ENCODE measurements at places on chromosomes 3 and 15.
A peak's percentile ranks its signal among the peaks of the same experiment; 100 is the strongest.

DNA sequence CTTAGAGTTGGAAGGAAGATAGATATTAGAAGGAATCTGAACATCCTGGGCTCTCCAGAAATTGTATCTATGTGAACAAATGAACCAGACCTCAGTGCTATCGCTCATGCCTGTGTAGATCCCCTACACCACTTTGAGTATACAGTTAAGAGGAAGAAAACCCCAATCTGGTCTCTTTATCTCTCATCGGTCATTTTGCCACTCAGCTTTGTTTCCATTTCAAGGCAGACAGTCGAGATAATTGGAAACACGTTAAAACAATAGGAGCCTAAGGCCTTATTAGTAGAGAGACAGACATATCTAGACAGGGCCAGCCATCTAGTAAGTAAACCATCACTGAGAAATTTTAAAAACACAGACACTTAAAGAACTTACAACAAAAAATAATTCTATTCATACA is 101.6 kb downstream of the MYLK start:
- DNase-seq: no peak

- no peak for DNase-seq
These were observed 66.5 kb upstream of the RNU6-1 start for GRCh38 chr15:67906382-67906781.

GRCh38 chr15:41971895-41972252 is 483 bp downstream of the EHD4 start:
- DNase-seq: no peak

DNA sequence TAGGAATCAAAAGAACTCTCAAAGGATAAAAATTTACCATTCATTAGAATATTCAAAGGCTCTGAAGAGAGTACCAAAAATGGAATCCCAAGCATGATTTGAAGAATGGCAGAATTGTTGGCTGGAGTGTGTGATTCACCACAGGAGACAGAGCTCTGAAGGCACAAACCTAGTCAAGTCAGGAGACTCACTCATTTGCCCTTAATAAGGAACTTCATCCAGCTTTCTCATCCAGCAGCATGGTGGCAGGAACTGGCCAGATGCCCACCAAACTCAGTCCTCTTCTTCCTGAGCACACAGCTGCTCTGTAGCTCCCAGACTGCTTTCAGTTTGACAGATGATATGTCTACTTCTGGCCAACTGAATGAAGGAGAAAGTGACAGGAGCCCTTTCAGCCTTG is 16.5 kb upstream of the HEG1 start:
- DNase-seq: peak; percentile 55

DNA sequence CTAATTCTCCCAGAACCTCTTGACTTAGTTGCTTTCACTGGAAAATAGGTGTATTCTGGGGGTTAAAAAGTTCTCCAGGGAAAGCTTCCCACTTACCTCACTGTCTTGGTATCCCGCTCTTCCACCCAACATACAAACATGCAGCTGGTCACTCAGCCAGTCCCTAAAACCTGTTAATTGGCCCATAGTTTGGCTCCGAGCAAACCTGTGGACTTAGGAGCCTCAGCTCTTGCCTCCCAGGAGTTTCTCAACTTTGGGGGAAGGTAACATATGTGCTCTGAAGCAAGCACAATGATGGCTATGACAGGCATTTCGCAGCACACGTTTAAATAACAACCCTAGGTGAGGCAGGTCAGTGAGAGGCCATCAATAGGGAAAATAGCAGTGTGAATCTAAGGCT is 25.8 kb upstream of the LRRFIP2 start:
- DNase-seq: no peak

DNA sequence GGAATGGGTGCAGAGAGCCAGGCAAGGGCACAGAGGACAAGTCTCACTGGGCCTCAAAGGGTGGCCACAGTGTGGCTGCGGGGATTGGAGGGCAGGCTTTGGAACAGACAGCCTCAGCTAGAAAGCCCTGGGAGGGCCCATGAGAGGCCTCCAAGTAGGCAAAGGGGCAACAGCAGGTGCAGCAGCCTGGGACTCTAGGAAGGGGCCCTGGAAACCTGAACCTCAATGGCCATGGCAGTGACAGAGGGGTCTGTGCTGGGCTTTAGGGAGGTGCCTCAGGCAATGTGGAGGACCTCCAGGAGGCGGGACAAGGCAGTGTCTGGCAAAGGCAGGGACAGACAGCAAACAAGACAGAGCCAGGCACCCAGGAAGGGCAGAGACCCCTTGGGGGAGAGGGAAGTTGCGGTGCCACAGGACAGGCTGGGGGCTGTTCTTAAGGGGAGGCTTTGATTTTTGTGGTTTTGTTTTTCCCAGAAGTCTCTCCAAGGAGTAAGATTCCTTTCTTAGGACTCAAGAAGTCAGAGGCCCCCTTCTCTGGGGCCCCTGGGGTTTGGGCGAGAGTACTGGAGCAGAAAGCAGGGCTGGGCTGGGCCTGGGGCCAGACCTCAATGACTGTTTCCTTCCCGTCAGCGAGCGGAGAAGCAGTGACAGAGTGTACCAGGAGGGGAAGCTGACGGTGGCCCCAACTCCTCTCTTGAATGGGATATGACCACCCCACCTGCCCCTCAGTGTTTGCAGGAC is 9.7 kb downstream of the STOML1 start:
- peak; percentile 98 for DNase-seq

DNA sequence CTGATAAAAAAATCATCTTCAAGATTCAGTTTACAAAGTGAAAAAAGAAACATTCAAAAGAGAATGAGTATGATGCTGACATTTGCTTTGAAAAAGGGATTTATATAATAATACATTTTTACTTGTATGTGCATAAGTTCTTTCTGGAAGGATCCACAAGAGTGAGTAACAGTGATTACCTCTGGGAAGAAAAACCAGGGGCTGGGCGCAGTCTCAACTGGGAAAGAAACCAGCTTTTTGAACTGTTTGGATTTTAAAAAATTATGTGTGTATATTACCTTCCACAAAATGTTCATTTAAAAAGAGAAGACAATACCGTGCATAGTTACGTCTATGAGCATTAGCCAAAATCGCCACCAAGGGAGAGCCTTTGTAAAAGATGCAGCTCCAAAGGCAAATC is 1.3 kb downstream of the CLEC3B start:
- DNase-seq: no peak

- peak; percentile 77 for DNase-seq
These were observed 125.6 kb downstream of the ETFA start for GRCh38 chr15:76185716-76186115.

- DNase-seq: peak; percentile 83
These were observed 1.0 kb upstream of the IGF2BP2 start for GRCh38 chr3:185825639-185826481.

DNA sequence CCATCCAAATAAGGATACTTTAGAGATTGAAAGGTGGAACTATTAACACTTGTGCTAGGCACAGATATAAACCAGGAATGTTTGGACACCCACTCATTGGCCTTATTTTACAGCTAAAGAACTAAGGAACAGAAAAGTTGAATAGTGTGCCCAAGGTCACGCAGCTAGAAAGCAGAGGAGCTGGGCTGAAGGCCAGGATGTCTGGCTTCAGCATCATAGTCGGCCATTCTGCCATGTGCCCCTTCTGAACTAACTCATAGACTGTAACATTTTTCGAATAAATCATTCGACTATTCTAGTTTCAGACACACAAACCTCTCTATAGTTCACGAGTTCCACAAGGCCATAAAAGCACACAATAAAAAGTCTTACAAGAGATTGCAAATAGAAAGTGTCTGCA is 71.1 kb downstream of the SUMF1 start:
- DNase-seq: no peak

- no peak for DNase-seq
These were observed 31.2 kb downstream of the WNT5A start for GRCh38 chr3:55455915-55456314.

DNA sequence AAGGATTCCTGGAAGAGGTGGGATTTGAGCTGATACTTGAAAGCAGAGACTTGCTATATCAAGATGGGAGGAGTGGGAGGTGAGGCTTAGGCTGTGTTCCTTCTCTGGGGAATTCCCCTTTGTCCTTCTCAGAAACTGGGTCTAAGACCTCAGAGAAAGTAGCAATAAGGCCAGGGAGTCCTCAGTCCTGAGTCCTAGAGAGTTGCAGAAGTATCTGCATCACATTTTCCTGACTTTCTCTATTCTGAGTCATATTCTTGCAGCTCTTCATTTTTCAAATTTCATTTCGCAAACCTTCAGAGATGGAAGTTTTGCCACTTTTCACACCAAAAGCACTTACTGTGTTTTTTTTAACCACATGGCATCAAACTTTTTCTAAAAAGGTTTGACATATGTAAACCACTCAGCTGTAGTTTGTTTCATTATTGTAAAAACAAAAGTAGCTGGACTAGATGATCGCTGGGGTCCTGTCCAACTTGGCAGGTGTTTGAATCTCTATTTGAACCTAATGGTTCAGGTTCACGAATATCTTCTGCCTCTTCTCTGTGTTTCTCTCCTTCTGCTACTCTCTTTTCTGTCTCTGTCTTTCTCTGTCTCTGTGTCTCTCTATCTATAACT is 21.3 kb downstream of the COLQ start:
- no peak for DNase-seq

DNA sequence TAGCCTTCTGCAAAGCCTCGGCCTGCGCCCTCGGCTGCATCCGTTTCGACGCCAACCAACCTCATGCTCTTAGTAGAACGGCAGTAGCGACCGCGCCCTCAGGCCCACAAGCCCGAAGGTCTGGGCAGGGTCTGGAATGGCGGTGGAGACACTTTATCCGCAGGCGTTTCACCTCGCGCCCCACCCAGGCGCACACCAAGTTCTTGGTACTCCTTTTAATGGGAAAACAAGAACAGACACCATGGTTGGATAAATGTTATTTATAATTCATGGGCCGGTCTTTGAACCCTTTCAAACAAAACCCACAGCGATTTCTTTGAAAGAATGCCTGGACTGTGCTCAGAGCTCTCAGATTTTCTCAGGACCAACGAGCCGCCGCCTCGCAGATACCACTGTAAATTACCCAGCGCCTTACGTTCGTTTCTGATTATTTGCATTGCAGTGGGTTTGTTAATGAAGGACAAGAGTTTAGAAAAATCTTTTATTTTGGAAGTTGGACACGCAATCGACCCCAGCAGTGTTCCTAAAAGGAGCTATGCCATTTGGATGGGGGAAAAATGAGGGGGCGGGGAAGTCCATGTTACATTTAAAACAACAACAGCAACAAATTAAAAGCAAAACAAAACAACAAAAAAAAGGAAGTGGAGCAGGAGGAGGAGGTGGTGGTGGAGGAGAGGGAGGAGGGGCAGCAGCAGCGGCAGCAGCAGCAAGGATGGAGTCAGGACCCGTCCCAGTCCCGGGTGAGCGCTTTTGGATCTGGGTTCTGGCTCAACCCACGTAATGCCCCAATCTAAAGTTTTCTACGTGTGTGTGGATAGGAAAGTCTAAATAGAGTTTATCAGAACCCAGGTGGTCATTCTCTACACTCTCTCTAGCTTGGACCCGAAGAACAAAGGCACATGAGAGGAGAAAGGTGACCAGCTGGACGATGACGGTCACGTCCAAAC is 993 bp upstream of the ISL2 start:
- no peak for DNase-seq

DNA sequence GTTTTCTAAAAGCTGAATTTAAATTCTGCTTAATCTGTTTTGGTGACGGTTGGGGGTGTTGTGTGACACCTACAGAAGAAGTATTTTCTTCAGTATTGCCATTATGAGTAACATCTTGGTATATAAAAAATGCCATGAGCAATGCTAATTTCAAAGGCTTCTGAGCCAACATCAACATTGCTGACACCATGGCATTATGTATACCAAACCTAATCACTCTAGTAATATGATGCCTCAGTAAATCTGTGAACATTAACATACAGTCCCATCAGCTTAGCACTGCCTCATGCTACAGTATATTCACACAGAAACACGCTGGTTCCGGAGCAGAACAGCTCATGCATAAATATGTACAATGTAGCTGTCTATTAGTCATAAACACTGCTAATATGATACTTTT is 75.8 kb downstream of the ZPLD1 start:
- peak; percentile 42 for DNase-seq

DNA sequence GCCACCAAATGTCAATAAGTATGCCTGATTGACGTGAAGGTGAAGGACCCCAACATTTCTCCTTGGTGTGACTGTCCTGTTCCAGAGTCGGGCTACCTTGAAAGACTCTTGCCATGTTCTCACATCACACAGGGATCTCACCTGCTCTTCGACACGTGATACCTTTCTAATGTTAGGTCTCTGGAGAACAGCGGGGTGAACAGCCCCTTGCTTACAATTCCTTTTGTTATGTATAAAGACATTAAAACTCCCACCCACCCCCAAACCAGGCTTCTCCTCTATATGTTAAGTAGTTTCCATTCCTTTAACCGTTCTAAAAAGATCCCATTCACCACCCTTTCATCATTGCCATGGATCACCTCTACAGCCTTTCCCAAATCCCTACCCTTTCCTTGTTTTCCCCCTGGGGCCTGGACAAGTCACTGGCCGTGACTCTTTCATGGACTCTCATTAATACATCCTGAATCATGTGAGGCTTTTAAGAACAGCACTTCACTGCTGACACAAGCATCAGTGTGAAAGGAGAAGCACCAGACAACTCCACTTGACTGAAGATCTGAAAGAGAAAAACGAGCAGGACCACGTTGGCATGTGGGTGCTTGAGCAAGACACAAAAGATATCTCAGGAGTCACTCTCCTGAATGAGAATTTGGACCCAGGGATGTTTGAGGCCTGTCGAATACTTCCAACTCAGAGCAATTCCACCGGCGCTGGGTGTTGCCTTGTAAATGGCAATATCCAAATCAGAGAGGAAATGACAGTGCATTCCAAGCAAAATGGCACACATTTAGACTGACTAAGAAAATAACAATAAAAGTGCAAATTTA is 115.0 kb downstream of the FOXP1 start:
- no peak for DNase-seq

GRCh38 chr15:99702895-99703602 is 30.2 kb downstream of the LYSMD4 start:
- peak; percentile 36 for DNase-seq

- peak; percentile 12 for DNase-seq
These were observed 28.0 kb upstream of the SUCNR1 start for GRCh38 chr3:151845306-151845905.

DNA sequence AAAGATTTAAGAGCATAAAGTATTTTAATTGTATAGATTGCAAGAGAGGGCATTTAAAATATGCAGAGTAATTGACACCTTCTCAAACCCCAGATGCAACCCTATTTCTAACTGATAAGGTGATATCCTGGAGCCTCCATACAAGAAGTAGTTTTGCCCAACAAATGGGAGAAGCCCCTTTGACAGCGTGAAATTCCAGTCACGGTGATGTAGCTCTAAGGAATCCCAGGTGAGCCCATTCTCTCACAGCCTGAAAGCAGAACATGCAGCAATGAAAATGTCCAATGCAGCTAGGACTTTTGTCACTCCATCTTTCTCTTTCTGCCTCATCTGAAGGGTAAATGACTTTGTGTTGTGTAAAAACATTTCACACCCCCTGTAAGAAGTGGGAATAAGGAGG is 96.4 kb downstream of the TMEM212 start:
- peak; percentile 41 for DNase-seq

DNA sequence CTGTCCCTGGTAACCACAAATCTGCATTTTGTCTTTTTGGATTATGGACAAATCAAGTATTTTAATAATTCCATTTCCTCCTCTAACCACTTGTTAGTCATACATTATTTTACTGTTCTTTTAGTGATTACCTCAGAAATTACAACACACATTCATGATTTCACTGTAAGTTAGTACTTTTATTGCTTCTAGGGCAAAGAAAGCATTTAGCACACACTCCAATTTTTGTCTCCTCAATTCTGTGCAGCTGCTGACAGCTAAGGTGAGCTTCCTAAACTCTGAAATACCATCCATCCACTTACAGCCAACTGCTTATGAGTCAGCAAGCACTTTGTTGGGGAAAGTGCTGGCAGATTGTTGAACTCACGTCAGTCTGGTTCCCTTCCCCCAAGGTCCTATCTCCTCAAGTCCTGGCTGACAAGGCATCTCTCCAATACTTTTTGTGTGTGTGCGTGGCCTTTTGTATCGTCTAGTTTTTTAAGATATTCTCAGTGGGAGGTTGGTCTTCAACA is 49.4 kb upstream of the TNFAIP8L3 start:
- DNase-seq: peak; percentile 62
